ENCODE measurements at places on chromosomes 13 and 19. TPM values are rescaled to one million over a fixed set of nuclear protein-coding genes. Genes with fewer than 3 reads are reported as not detected.

Gene NTF4
- total RNA-seq: not detected

Gene ZNF534
- total RNA-seq: 2.7 TPM

Gene ZNF98
- 0.98 TPM for total RNA-seq

Gene ZNF44
- total RNA-seq: 17.2 TPM

All from temporal lobe (tissue), 4 donors.